Fibroblast of skin of left quadriceps (primary cell): ENCODE measurements at places on chromosomes 6 and 20.

DNA sequence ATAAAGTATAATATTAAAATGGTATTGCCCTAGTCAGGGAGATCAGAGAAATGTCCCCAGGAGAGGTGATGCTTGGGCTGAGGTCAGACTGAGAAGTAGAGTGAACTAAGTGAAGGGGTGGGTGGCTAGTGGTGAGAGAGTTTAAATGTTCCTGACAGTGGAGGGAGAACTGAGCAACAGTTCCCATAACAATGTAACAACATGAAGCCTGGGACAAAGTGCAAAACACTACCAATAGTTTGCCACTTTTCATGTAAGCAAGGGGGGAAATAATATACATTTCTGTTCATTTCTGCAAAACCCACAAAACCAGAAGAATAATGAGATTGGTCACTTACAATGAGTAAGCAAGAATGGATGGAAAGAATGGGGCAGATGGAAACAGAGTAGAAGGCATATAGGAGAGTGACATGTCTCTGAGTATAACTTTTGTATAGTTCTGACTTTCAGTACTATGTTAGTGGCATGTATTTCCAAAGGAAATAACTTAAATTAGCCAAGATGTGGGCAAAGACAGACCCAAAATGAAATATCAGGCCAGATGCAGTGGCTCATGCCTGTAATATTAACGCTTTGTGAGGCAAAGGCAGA lies 13.3 kb upstream of the FAXC start:
- no peak for DNase-seq

DNA sequence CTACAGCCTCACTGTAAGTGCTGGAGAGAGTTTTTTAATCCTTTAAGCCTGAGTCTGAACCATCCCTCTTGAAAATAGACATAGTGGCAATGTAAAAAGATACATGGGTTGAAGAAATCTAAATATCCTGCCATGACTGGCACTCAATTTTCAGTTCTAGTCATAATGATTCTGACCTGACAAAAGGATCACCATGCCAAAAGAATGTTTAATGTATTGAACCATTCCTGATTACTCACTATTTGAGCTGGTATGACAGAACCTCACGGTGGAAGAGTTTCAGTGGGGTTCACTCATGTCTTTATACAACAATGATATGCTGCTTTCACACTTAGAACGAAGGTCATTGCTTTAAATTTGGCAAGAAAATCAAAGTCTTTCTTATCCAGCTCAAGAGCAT lies 93.4 kb downstream of the HIVEP2 start:
- DNase-seq, result no peak

GRCh38 chr20:37590938-37591490 lies 63.3 kb upstream of the BLCAP start:
- DNase-seq, result no peak

DNA sequence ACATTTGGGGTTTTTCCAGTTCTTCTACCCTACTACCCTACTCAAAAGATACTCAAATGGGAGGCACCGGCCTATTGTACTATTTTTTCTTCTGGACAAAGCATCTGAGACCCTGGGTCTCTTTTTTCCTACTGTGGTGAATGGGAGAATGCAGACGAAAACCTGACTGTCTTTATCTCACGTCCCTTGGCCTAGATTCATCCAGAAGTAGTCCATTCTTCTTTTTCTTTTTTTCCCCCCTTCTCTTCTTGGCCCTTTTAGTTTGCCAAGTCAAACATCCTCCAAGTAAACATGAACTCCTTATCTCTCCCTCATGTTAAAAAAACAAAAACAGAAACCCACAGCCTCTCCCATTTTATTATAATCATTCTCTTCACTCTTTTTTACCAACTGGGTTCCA lies 8.7 kb upstream of the ILRUN start:
- no peak for DNase-seq

GRCh38 chr20:50415021-50415515 lies 95.1 kb upstream of the PTPN1 start:
- no peak for DNase-seq

GRCh38 chr6:162854734-162855191 lies 127.0 kb downstream of the PACRG start:
- DNase-seq, result no peak

- no peak for DNase-seq
Observed at GRCh38 chr20:57815405-57815804, 105.6 kb upstream of the PMEPA1 start.

- no peak for DNase-seq
Observed at GRCh38 chr6:149917679-149918078, 5.2 kb downstream of the RAET1G start.

DNA sequence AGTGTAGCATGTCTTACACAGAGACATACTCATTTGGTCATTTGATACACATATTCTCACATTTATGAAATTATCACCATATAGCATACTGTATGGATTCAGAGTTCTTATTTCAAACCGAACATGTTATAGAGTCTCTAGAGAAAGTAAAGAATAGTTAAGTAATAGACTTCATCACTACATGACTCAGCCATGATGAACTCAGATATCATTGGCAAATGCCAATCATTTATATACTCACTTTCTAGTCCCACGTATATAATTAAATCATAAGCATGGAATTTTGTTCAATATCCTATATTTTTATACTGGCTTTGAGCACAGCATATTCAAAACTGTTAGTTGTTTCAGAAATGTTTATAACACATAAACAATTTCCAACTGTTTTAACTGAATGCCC lies 749.9 kb downstream of the HACE1 start:
- no peak for DNase-seq

DNA sequence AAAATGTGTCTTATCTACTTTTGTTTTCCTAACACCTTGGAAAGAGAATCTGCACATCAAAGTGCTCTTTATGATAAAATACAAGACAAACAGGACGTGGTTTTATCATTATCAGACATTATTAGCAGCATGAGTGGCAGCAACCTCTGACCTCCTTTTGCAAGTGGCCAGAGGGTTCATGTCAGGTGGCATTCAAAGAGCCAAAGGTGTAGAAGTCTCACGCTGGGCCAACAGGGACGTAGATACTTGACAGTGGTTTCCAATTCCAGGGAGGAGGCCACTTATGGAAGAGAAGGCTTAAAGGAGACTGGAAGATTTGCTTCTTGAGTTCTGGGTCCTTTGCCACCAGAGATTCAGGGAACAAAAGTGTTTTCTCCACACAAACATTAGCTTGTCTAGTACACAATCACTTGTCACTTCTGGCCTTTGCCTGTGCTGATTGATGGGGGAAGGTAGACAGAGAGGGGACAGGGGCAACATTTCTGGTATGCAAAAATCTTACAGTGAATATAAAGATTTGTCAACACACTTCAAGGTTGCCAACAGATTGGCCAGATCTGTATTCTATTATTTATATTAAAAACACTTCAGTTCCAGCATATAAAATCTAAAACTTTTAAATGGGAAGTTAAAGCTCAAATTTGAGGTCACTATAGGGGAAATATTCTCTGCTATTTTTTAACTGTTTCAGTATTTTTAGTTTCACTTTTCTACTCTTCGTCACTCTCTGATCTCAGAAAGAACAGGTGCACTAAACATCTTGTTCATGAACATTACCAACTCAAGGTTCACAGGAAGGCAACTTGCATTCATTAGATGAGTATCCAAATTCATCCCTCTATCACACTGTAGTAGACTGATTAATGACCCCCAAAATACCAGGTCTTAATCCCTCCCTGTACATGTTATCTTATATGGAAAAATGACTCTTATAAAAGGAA lies 52.1 kb upstream of the FBXO30 start:
- no peak for DNase-seq

- no peak for DNase-seq
Observed at GRCh38 chr6:166112580-166112979, 55.1 kb downstream of the TBXT start.

- no peak for DNase-seq
Observed at GRCh38 chr6:90445533-90446108, 141.3 kb downstream of the MAP3K7 start.

- DNase-seq, result no peak
Observed at GRCh38 chr20:41654292-41654691, 36.1 kb upstream of the CHD6 start.

- no peak for DNase-seq
Observed at GRCh38 chr6:158718461-158719046, 68.7 kb downstream of the SYTL3 start.

- DNase-seq, result no peak
Observed at GRCh38 chr6:138882369-138883017, 86.6 kb downstream of the ECT2L start.

DNA sequence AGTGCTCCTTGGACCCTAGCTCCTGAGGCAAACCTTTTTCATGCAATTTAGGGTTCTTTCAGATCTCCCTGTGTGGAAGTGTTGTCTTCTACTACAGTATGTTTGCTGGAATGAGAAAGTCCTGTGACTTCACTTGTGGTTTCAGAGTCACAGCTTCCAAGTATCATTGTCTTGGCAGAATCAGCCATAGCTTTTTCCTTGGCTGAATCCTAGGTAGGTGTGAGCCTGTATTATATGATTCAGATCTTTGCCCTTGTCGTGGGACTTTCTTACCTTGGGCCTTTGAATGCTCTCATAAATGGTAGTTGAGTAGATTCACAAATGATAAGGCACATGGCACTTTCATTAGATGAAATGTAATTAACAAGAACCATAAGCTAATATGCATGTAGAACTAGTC lies 16.5 kb downstream of the CARMIL1 start:
- DNase-seq, result no peak

GRCh38 chr6:43262000-43262779 lies 18.9 kb downstream of the TTBK1 start:
- no peak for DNase-seq

DNA sequence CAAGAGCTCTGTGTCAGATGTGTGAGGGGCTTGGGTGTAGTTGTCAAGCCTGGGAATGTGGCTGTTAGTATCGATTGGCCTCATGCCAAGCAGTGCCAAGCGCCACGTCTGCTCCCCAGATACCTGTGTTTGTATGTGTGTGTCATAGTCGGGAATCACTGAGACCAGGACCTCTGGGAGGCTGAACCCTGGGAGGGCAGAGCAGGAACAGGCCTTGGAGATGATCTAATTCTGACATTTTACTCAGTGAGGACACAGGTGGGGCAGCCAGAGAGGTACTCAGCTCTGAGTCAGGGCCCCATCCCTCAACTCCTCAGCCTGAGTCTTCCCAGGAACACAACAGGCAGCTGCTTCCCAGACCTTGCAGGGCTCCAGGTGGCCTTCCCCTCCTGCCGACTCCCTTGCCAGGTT lies 51.2 kb upstream of the FANCE start:
- no peak for DNase-seq

DNA sequence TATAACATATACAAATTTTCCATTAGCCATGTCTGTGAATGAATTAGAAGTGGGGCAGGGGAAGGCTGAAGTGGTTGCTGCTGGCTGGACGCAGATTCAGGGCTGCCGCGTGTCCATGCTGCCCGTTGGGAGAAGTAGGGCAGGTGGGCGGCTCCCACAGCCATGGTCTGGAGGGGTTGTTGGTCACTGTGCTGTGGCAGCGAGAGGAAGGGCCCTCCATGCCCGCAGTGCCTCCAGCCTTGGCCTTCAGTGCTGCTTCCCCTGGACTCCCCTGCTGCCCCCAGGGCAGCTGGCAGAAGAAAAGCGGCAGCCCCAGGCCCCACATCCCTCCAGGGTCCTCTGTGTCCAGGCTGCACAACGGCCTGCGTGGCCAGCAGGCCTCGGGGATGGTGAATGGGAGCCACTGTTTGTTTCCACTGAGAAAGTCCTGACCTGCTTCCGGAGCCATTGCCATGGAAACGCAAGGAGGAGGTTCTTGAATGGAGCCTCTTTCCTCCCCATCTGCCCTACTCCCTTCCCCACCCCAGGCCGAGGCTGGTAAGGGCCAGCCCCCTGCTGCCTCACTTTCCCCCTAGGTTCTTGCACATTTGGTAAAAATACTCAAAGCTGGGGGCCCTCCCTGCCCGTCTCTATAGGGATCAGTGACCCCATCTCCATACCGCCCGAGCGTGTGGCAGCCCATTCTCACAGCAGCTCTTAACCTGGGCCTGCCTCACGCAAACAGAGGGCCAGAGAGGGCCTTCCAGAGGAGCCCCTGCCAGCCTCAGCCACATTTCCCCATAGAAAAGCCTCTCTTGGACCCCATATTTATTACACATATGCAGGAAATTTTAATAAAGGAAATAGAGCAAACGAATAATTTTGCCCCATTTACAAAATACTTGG lies 113.3 kb downstream of the SASH1 start:
- DNase-seq, result no peak
